NCI-H2171 (cell line): ENCODE measurements at places on chromosomes 12 and 14.

DNA sequence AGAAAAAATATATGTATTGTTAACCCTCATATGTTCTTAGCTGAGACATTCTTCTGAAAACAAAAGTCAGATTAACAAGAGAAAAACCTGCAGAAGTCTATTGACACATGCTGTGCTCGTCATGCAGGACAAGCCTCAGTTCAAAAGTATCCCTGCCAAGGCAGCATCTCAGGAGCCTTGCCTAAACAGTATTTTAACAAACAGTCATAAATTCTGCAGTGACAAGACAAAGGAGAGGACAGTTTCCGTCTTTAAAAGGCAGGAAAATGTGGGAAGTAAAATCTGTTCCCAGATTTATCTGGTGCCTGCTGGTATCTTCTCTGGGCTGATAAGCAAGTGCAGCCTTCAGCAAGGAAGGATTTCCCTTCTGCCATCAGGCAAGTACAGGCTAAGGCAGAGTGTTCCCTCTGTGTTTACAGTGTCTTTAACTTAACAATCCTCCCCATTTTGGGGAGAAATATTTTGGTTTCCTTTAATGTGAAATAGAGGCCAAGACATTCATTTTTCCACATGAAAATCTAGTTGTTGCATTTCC, 480.2 kb upstream of the CCDC196 start:
- DNase-seq = no peak

DNA sequence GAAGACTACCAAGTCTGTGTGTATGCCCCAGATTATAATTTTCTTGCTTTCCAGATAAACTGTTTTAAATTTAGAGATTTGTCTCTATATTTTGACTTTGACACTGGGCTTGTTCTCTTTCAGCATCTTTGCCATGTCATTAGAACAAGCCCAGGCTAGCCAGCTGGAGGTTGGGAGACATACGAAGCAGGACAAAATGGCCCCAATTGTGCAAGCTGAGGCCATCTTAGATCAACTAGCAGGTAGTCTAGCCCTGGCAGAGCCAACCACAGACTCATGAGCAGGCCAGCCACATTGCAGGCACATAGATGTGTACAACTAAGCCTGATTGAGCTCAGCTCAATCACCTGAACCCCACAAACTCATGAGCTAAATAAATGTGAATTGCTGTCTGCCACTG, 321.4 kb downstream of the ATP23 start:
- DNase-seq = peak; percentile 14

- DNase-seq = no peak
These were observed 7.6 kb downstream of the KIF26A start for GRCh38 chr14:104145826-104146601.

DNA sequence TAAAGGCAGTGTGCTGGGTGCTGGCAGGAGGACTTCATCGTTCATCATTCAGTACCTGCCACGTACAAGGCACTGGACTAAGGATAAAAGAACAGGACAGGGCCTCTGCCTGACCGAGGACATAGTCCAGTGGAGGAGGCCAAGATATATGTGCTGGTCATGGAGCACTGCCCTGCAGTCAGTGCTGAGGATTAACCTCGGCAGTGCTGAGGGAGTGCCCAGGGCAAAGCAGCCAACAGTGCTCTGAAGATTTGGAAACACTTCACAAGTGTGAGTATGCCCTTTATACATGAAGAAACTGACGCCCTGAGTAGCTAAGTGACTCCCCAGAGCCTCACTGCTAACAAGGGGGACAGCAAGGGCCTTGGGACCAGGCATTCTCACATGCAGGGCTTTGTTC, 71.4 kb upstream of the RFX4 start:
- DNase-seq = no peak

GRCh38 chr14:65332141-65332871, 80.2 kb upstream of the FUT8 start:
- no peak for DNase-seq

GRCh38 chr14:100325958-100326357, 2.8 kb downstream of the SLC25A47 start:
- DNase-seq = no peak
